ENCODE measurements at places on chromosomes 11 and 22.

- DNase-seq = no peak
Measured at GRCh38 chr11:111186308-111186915, 59.1 kb upstream of the POU2AF2 start.

- DNase-seq = no peak
Measured at GRCh38 chr11:120112174-120112796, 25.6 kb downstream of the TRIM29 start.

DNA sequence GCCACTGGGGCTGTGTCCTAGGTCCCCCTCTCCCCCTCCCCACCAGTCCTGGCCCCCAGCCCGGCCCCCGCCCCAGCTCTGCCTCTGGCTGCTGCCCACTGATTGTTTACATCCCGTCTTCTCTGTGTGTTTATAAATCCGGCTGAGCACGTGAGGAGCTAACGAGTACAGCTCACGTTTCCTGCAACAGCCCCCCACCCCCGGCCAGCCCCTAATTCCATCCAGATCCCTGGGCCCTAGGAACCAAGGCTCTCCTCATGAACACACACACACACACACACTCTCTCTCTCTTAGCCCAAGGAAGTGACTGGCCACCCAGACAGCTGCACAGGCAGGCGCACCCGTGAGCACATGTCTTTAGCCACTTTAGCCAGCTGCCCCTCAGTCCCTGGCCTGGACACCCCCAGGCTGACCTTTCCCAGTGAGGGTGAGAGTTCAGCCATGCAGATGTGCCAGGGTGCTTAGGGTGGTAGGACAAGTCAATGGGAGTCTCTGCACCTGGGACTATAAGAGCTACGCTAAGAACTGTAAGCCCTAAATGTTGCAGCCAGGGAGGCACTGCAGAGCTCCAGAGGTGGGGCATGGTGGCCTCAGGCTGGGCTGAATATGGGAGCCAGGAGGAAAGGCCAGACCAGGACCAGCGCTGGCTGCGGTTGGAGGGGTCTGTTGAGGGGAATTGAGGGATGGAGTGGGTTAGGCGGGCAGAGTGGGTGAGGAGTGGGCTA lies 2.9 kb downstream of the CLCF1 start:
- DNase-seq = no peak

DNA sequence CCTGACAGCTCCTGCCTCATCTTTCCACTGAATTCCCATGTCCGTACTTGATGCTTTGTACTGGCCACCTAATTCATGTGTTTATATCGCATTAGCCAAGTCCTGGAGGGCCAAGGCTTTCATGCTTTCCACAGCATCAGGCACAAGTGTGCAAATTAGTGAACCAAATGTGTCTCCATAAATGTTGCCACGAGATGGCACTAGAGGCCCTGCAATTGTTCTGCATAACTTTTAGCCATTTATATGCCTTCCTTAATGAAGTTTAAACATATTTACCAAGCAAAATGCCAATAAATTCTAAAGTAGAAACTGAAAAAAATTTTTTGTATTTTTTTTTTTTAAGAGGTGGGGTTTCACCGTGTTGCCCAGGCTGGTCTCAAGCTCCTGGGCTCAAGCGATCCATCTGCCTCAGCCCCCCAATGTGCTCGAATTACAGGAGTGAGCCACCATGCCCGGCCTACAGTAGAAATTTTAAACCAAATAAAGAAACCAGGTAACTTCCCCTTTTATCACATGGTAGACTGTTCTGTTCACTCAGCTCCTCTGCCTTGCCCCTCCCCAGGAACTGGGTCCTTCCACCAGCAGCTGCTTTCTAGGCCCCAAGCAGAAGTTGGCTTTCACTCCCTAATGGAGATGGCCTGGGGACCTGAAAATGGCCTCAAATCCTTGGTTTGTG lies 20.8 kb upstream of the IL18BP start:
- peak; percentile 80 for DNase-seq

DNA sequence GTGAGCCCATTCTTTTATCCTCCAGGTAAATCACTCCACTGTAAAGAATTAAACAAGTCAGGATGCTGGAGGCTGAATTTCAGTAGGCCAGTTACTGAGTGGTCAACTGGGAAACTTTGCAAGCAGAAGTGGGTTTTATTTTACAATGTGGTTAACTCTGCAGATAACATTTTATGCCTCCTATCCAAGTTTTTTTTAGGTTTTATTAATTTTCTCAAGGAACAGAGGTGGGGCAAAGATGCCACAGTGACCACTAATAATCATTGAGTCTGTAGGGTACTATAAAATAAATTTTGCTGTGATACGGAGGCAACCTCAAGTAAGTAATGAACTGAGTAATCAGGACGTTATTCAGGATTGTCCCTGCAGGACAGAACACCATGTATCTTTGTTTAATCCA lies 599.9 kb downstream of the METTL15 start:
- no peak for DNase-seq
